Activated T-cell treated with anti-CD3 and anti-CD28 coated beads for 48 hours (primary cell): ENCODE measurements at places on chromosomes 7 and 10.

DNA sequence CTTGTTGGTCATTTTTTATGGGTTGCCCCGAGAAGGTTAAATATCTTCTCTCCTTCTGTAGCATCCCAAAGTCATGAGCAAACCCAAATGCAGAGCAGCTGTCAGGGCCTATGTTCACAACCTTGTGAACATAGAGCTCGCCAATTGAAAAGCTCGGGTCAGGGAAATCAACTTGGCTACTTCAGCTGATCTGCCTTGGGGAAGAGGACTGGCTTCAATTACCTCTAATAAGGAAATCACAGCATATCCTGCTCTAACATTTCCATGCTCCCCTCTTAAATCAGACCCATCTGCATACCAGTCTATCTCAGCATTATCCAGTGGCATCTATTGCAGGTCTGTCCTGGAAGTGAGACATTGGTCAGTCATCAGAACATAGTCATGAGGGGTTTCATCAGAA is 105.6 kb downstream of the ANKRD26 start:
- DNase-seq = no peak

GRCh38 chr7:133481676-133482075 is 228.8 kb downstream of the EXOC4 start:
- no peak for DNase-seq

DNA sequence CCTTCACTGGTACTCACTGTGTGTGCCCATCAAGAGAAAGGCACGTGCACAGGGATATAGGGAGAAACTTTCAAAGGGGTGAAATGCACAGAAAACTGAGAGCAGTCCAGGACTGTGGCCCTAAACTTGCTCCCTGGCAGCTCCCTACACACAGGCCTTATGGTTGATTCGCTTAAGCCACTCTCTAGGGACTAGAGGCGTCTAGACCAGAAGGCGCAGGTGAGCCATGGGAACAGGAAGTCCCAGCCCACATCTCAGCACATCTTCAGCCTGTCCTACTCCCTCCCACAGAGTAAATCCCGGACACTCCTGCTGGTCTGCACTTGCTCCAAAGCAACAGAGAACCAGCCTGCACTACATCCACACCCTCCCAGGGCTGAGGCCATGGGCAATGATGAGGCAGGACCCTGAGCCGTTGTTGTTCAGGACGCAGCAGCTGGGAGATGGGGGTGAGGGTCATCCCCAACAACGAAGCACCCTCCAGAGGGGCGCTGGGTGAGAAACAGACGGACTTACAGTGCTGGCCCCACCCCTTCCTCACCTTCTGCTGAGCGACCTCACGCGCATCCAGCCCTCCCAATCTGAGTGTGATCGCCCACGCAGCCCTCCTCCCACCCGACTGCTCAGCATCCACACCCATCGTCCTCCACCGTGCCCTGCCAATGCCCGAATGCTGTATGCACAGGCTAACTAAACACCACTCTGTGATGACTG is 109.3 kb downstream of the TNS3 start:
- DNase-seq = no peak

DNA sequence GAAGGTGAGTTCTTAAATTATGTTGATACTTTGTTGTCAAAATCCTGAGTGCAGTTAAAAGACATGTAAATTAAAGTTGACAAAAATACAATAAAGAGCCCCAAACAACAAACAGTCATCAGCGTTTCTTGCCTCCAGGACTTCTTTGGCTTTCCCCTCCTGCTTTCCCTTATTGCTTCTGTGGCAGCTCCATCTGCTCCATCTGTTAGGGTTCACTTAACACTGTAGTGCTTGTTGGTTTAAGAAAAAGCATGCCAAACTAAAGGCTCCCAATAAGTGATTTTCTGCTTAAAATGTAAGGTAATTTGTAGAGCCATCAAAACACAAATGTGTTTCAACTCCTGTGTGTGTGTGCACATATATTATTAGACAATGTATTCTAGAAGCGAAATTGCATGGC is 254.3 kb upstream of the GNAI1 start:
- DNase-seq = no peak

DNA sequence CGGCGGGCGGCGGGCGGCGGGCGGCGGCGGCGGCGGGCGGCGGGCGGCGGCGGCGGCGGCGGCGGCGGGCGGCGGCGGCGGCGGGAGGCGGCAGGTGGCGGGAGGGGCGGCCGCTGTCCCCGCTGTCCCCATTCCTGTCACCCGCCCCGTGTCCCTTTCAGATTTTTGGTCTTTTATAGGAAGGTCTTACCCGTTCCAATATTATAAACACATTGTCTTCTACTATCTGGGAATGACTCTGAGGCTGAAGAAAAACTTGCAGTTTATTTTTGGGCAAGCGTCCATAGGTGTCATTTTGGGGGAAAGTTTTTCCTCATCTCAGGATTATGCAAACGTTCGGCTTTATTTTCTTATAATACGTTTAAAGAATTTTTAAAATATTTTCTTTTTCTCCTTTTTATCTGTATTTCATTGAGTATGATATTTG is 578 bp downstream of the ZNF713 start:
- DNase-seq = no peak

- no peak for DNase-seq
These were observed 81.5 kb upstream of the FAM171A1 start for GRCh38 chr10:15452545-15452944.
